DMS 273 treated with DMSO at 0.1 percent for 48 hours (cell line): ENCODE measurements at places on chromosomes 3 and 15.

- peak; percentile 38 for DNase-seq
These were observed 10.5 kb downstream of the ACOX2 start for GRCh38 chr3:58526515-58526957.

DNA sequence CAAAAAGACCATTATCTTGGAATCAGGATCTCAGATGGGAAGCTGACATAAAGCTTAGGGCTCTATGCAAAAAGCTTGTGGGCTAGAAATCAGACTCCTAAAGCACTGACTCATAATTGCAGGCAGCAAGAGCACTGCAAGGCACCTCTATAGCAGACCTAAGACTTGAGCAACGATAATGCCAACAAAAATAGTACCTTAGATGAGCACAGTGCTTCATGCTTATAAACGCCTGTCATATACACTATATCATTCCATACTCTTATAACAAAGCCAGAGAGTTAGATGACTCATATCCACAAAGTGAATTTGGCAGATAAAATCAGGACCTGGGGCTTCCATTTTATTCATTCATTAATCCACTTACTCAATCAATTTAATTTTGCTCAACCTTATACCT, 560.8 kb downstream of the MCTP2 start:
- no peak for DNase-seq

DNA sequence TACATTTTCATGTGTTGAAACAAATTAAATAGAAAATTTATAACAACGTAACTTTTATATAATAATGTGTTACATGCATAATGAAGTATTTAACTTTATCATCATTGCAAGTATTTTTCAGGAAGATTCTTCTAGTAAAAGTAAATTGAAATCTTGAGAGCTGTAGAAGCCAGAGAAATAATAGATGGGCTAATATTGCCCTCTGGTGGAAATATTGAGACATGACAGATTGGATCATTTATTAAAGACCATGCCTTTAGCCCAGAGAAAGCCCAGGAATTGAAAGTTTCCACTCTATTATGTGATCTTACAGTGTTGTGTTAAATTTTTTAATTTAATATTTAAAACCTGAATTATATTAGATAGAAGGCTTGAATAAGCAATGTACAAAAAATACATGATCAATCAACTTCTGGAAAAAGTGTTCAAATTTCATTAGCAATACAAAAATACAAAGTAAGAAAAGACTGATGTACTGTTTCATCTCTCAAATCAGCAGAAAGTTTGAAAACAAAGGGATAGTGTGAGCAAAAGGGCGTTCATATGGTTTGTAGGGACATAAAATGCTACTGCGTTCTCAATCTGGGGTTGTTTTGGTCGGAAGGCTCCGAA, 52.7 kb upstream of the SPTSSB start:
- DNase-seq = no peak

- DNase-seq = no peak
These were observed 83.9 kb upstream of the MYO5C start for GRCh38 chr15:52379395-52380106.

- peak; percentile 7 for DNase-seq
These were observed 112.1 kb upstream of the ICE2 start for GRCh38 chr15:60590935-60591495.
